GM13976 (cell line): ENCODE measurements at places on chromosomes 5 and 9.

GRCh38 chr5:107652839-107653607 lies 17.7 kb downstream of the EFNA5 start:
- no peak for DNase-seq

GRCh38 chr5:136132087-136132486 lies 558 bp upstream of the SMAD5 start:
- peak; percentile 25 for DNase-seq

DNA sequence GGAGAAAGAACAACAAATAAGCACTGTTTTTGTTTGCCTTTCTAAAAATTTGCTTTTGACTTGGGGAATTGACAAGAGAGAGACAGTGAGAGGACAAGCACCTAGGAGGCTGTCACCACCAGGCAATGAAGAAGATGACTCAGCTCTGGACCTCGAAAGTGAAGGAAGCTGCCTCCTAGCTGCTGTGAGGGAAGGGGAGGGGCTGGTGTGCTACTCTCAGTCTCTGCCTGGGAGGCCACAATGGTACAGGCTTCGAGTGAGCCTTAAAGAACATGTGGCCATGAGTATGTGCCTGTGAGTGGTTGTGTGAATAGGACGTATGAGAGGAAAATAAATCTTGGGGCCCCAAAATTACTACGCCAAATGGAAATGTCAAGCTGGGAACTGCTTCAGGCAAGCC lies 7.1 kb upstream of the PLK2 start:
- DNase-seq = peak; percentile 28

GRCh38 chr9:111632060-111632459 lies 926 bp downstream of the DNAJC25 start:
- peak; percentile 24 for DNase-seq

- DNase-seq = no peak
Observed at GRCh38 chr9:73167614-73168013, 15.9 kb downstream of the ANXA1 start.
